ENCODE measurements at places on chromosomes 2 and 18.

DNA sequence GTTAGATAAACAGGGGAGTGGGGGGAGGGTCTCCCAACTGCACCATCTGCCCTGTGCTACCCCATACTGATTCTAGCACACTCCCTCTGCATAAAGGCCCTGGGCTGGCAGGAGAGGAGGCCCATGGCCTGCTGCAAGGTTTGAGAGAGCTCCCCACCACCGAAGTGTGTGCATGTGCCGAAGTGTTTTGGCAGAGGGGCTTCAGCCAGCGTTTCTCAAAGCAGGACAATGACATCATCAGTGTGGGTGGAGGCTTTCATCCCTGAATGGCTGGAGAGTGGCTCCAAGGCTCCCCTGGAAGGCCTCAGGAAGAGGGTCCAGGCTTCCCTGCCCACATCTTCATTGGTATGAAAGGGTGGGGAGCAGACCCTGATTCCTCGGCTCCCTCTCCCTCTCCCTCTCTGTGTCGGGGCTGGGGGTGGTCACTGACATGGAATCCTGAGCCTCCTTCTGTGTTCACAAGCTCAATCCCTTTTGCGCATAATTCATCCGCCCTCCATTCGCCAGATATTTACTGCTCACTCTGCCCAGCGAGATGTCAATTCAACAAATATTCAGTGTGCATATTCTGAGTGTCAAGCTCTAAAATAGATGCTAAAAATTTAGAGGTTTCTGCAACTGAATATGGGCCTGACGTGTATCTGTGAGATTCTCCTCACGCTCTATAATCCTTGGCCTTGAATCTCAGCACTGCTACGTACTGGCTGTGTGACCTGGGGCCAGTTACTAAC, 122.1 kb downstream of the CELF4 start:
- no peaks in the 10 kb centered on the region for H3K4me1 ChIP-seq
- no peak overlapping the region for H3K27ac ChIP-seq
- H3K4me3 ChIP-seq: no peak overlapping the region
- DNase-seq: no peak

- H3K4me3 ChIP-seq: no peak overlapping the region
- no peaks in the 10 kb centered on the region for H3K27me3 ChIP-seq
- DNase-seq: peak; percentile 55
- no peak overlapping the region for H3K27ac ChIP-seq
- H3K36me3 ChIP-seq: peaks cover 60% of the 10 kb centered on the region
- peaks cover 47% of the 10 kb centered on the region for H3K4me1 ChIP-seq
These were observed 3.1 kb downstream of the ARHGAP25 start for GRCh38 chr2:68737711-68738110.

GRCh38 chr18:11994336-11994702, 13.0 kb downstream of the IMPA2 start:
- DNase-seq: no peak
- no peak overlapping the region for H3K4me3 ChIP-seq
- H3K27ac ChIP-seq: no peak overlapping the region
- H3K4me1 ChIP-seq: peaks cover 23% of the 10 kb centered on the region

DNA sequence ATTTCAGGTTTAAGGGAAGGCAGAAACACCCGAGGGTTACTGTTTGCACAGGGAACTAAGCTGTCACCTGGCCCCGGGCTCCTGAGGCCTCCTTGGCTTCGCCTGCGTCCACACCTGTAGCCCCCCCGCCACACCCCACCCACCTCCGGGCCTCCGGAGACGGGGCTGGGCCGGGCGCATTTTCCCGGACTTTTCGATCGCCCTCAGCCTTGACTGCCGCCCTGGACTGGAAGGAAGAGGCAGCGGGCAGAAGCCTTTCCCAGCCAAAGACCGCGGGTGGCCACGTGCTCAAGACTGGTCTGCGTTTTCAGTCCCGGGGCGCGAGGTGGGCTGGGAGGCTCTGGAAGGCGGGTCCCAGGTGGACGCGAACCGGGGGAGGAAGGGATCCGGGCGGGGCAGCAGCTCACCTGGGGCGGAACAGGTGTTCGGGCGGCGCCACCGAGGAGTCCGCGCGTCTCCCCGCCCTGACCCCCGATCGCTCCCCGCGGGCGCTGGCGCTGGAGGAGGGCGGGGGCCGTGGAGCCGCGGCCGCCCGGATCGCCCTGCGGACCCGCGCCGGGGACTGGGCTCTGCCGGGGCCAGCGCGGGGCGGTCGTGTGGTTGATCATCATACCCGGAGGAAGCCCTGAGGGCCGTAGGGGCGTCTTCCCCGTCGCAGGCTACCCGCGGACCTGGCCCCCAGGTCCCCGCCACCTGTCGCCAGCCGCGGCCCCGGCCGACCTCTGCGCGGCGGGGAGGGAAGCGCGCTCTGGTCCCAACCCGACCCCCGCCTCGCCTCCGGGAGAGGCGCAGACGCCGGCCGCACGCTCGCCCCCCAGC, 3.2 kb downstream of the ID2 start:
- peaks cover 5% of the 10 kb centered on the region for H3K27me3 ChIP-seq

- H3K27me3 ChIP-seq: no peaks in the 10 kb centered on the region
- peaks cover 44% of the 10 kb centered on the region for H3K4me1 ChIP-seq
- H3K36me3 ChIP-seq: peaks cover 10% of the 10 kb centered on the region
These were observed 24.2 kb upstream of the TANK start for GRCh38 chr2:161135951-161136593.

GRCh38 chr2:134127496-134127895, 126.4 kb upstream of the MGAT5 start:
- H3K27ac ChIP-seq: no peak overlapping the region
- peaks cover 1% of the 10 kb centered on the region for H3K27me3 ChIP-seq
- H3K4me1 ChIP-seq: peaks cover 59% of the 10 kb centered on the region
- peaks cover 27% of the 10 kb centered on the region for H3K36me3 ChIP-seq
- no peak overlapping the region for H3K4me3 ChIP-seq

DNA sequence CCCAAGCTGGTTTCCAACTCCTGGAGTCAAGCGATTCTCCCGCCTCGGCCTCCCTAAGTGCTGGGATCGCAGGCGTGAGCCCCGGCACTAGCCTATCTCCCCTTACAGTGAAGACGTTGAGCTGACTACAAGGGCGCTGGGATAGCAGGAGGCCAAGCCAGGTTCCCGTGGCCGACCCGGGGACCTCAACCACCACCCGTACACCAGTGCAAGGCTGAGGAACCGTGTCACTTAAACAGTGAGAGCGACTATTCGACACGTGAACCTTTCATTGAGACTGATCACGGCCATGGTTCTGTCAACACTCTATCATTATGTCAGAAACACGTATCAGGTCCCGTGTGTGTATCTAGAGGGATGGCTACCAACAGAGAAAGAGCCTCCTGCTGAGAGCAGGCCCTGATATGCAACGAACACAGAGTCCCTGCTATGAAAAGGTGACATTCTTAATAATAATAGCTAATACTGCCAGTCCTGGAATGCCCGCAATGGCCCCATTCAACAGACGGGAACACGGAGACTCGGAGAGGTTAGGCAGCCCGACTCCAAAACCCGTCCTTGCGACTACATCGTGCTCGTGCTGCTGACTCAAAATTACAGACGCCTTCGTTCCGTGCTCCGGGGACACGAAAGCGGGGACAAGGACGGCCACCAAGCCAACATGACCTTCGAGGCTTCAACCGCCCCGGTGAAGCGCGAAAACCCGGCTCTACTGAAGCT, 833 bp downstream of the AFG3L2 start:
- H3K27ac ChIP-seq: peak overlapping the region; percentile 91
- H3K4me1 ChIP-seq: peaks cover 54% of the 10 kb centered on the region
- peaks cover 2% of the 10 kb centered on the region for H3K27me3 ChIP-seq

GRCh38 chr2:181764095-181764963, 84.0 kb upstream of the NEUROD1 start:
- no peak overlapping the region for H3K4me3 ChIP-seq
- no peaks in the 10 kb centered on the region for H3K4me1 ChIP-seq
- no peaks in the 10 kb centered on the region for H3K36me3 ChIP-seq
- H3K27me3 ChIP-seq: peaks cover 11% of the 10 kb centered on the region
- no peak overlapping the region for H3K27ac ChIP-seq

Measured in activated CD4-positive, alpha-beta memory T cell treated with anti-CD3 and anti-CD28 coated beads, Interleukin-2, amount 10 ng/mL, durations not matched to agents 7 days and 5 days (primary cell).